ENCODE measurements at places on chromosomes 6 and 20.

DNA sequence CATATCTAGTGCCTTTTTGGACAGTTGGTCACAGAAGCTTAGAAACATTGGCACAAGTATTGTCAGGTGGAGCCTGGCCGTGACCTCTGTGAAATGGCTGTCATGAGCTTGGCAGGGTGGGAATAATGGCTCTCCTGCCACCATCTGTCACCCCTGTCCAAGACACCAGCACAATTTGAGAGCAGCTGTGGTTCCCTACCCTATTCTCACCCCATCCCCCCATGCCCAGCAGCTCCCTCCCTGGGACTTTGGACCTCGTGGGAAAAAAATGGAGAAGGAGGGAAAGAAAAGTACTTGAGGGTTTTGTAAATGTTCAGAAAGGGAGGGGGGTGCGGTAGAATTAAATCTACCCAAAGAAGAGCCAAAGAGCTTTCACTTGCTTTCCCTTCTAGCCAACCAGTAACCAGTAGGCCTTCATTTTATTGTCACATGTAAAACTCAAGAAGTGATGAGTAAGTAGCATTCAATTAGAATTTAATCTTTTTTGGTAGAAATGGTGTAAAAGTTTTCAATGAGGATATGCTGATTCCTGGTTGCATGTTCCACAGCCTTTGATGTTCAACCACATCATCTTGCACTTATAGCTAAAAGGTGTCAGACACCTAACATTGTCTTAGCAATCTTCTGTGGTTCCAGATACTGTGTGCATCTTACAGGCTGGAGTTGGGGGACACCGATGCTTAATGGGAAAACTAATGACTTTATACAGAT is 263.5 kb upstream of the TAB2 start:
- DNase-seq, result no peak

DNA sequence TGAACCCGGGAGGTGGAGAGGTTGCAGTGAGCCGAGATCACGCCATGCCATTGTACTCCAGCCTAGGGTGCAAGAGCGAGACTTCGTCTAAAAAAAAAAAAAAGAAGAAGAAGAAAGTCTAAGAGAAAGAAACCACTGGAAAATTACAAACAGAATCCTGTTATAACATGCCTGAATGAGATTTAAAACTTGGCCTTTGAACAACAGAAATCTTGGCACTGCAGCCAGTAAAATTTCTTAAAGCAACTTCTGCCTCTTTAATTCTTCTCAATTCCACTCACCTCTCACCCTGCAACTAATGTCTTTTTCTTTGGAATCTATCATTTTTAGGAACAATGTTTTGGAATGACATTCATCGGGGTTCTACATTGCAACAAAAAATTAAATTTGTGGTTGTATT is 26.3 kb downstream of the PM20D2 start:
- no peak for DNase-seq

DNA sequence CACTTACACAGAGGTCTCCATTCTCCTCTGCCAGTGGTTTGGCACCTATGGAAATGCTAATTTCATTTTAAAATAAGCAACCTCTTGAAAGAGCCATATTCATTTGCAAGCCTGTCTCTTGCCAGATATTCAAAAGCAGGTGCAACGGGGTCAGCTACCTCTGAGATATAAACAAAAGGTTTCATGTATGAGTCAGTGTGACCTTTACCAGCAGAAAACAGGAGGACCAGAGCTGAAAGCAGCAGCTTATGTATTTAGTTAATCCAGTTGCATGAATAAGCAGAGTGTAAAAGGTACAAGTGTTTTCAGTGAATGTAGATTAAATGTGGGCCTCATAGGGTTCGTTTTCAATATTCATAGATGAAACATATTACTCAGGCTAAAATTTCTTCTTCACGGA is 56.0 kb downstream of the TENT5A start:
- DNase-seq, result peak; percentile 95

GRCh38 chr20:41617059-41617901 is 897 bp downstream of the CHD6 start:
- no peak for DNase-seq

DNA sequence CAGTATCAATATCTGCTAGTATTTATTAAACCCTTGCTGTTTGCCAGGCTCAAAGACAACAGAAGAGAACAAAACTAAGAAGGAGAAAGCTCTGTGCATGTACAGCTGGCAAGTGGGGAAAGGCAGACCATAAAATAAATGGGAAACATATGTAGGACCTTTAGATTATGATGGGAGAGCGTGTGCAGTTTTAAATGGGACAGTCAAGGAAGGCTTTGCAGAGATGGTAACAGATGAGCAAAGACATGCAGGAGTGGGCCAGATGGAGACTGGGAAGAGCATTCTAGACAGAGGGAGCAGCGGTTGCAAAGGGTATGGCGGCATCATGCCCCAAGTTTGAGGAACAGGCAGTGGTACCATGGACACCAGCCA is 260.0 kb downstream of the NRN1 start:
- no peak for DNase-seq

DNA sequence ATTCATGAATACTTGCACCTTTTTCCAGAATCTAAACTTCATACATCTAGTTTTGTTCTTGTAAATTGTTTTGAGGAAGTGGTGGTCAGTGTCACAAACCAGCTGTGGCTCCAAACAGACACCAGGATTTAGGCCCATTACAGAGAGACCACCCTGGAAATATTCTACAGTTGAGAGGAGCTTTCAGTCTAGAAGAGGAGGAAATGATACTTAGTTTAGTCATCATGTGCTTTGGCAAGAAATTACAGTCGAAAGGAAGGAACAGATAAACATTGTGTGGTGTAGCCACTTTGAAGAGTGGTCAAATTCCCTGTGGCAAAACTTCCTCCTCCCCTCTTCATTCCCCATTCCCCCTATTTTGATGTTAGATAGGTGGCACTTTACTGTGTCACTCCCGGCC is 15.7 kb downstream of the DCBLD1 start:
- no peak for DNase-seq

- no peak for DNase-seq
Measured at GRCh38 chr6:65075705-65076230, 631.3 kb downstream of the EYS start.

- DNase-seq, result no peak
Measured at GRCh38 chr6:139982652-139983295, 608.3 kb upstream of the CITED2 start.

DNA sequence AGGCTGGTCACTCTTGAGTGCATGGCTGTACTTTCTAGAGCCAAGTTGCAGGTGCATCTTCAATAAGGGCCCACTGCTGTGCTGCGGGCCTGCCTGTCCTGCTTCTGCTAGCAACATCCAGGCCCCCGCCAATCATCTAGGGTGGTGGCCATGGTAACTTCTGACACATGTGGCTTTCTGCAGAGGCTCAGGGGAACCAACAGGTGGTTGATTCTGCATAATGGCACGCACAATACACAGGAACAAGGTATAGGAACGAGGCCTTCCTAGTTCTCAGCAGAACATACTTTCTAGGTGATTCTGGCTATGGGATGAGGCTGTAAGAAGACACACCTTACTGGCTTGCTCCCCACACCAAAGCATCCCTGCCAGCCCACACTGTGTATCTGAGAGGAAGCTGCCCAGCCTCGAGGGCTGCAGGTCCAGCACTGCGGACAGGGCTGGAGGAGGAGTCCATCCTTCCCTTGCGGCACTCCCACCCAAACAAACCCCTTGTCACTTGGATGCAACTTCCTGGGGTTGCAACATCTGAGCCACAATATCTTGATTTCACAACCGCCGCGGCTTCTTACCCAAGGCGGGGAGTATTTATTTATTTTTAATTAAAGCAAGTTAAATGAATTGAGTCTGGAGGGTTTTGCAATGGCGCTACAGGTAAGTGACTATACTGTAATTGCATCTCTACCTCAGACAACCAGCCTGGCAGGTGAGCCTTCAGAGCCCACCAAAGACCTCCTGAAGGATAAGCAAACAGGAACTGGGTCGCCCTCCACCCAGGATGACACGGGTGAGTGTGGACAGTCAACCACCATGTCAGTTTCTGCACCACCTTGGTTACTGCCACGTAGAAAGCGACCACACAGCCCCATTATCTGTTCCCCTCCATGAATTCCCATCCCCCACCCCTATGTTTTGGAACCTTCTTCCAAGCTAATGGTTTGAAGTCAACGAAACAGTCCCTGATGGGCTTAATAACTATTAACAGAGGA is 49.6 kb downstream of the SULF2 start:
- no peak for DNase-seq

GRCh38 chr6:25963426-25964123 is 973 bp downstream of the TRIM38 start:
- no peak for DNase-seq

DNA sequence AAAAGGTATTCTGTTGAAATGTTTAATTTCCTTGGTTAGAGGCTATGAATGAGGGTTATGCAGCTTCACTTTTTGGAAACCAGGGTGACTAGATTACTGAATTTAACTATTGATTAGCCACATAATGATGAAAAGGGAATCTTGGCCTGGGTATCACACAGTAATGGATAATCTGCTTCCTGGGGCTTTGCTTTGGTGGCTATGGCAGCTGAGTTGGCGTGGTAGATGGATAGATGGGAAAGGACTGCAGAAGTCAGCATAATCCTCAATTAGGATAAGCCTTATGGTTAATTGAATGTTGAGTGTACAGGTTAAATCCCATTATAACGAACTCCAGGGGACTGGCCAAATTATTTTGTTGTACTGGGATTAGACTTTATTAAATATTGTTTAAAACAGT is 5.2 kb downstream of the NCOA3 start:
- no peak for DNase-seq
